NAMALWA (cell line): ENCODE measurements at places on chromosomes 5 and 9.

GRCh38 chr5:68283766-68284165 is 68.2 kb downstream of the PIK3R1 start:
- no peak for DNase-seq

DNA sequence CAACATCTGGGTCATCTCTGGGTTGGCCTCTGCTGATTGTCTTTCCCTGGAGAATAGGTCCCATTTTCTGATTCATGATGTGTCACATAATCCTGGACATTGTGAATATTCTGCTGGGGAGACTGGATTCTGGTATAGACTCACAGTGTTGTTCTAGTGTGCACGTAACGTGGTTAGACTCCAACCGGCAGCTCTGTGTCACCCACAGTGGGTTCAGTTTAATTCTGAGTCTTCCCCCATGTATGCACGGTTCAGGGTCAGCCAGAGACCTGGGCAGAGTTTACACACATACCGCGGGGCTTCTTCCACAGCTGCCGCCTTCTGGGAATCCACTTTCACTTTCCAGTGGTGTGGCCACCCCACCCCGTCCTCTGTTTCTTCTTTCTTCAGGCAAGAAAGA is 38.0 kb upstream of the LRRC14B start:
- DNase-seq, result no peak

DNA sequence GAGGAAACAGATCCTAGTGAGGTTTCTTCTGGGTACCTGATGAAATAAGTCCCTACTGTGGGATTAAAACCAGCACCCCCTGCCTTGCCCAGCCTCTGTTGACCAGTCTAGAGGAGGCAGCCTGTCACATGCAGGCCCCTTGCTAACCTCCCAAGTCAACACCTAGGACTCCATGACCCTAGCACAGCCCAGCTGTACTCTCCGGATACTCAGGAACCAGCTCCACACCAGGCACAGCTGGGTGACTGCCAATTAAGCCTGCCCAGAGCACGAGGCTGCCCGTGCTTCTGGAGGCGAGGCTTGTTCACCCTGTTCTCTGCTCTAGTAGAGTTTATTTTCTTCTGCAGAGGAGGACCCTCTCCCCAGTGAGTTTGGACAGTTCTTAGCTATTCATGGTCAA is 92.5 kb downstream of the SNX24 start:
- no peak for DNase-seq

DNA sequence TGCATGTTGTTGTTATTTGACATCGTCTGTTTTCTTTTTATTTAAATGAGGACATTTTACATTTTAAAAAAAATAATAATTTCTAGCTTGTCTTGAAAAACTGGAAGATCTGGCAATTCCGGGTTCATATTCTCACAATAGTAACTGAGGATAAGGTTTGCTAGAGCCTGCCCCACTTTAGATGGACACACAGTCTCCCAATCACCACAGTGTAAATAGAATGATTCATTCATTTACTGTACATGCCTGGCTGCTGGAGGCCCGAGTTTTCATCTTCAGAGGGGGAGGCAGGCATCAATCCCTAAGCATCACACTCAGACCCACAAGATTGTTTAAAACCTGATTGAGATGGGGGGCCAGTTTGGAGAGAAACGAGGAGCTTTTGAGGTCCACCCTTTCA is 2039.7 kb upstream of the WWC1 start:
- DNase-seq, result no peak

- peak; percentile 58 for DNase-seq
Observed at GRCh38 chr5:32450952-32451351, 6.4 kb upstream of the ZFR start.

GRCh38 chr5:80654054-80654390 is 430 bp upstream of the MSH3 start:
- DNase-seq, result peak; percentile 54
